ENCODE measurements at places on chromosomes 4 and X. TPM values are rescaled to one million over a fixed set of nuclear protein-coding genes. Genes with fewer than 3 reads are reported as not detected.

The CYLC1 gene
- not detected for total RNA-seq

The HTR2C gene
- not detected for total RNA-seq

The MGAT4D gene
- not detected for total RNA-seq

The OTUD4 gene
- total RNA-seq: 11.5 TPM

The ZNF81 gene
- total RNA-seq: 7.1 TPM

The TRIML2 gene
- not detected for total RNA-seq
